Heart left ventricle (tissue), 16 donors: ENCODE measurements at places on chromosomes 13 and 19. TPM values are rescaled to one million over a fixed set of nuclear protein-coding genes. Genes with fewer than 3 reads are reported as not detected.

DNA sequence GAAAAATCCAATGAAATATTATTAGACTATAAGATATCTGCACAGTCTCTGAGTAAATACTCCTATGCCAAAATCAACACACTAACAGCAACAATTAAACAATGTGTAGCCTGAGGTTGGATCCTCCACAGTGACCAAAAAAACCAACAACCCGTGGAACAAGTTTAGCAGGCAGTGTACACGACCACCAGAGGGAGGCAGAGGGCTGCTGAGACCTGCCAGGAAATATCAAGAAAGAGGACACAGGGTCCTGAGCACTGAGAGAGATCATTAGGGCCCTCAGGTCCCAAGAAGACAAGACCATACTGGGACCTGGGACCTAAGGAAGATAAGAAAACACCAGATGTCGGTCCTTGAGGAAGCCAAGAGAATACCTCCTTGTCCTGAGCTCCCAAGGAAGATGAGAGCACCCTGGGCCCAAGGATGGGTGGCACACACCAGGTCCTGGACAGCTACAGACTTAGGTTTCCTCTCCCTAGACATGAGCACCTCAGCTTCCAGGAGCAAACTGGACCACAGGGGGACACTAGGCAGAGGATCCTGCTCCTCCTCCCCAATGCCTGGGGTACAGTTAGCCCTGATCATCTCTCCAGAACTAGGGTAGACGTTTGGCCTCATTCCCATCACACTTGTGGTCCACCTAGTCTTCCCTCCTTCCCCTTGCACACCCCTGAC lies 822 bp upstream of the ZNF274 start:
- peak; percentile 34 for DNase-seq

- DNase-seq: peak; percentile 92
These were observed at the start of gene PPP1R13L for GRCh38 chr19:45404557-45405434. Gene PPP1R13L (minus strand): TSS chr19:45405069. CDS start chr19:45398318, 6,751 bp downstream.

GRCh38 chr13:49669735-49670309 lies 21.5 kb downstream of the EBPL start:
- DNase-seq: peak; percentile 48

Gene OLFM2
- 3.0 TPM for polyA plus RNA-seq

Gene ACER1
- polyA plus RNA-seq: not detected

Gene NLRP4
- not detected for polyA plus RNA-seq
